ENCODE measurements at places on chromosomes 7 and 10. TPM values are rescaled to one million over a fixed set of nuclear protein-coding genes. Genes with fewer than 3 reads are reported as not detected.

The ARHGEF35 gene
- total RNA-seq: 29.6 TPM

The EBF3 gene
- total RNA-seq: not detected

The ZNF804B gene
- total RNA-seq: not detected

The PLXNA4 gene
- total RNA-seq: 1.0 TPM

The ABCB1 gene
- not detected for total RNA-seq

The PBLD gene
- total RNA-seq: 9.3 TPM

The CARD11 gene
- 63.3 TPM for total RNA-seq

All from PC-9 (cell line).